Chondrocyte (in vitro differentiated cells): ENCODE measurements at places on chromosomes 1 and 21.
A peak's percentile ranks its signal among the peaks of the same experiment; 100 is the strongest.

GRCh38 chr1:161182214-161182613 lies 4.9 kb upstream of the B4GALT3 start:
- no peaks in the 10 kb centered on the region for H3K36me3 ChIP-seq
- peaks cover 30% of the 10 kb centered on the region for H3K4me1 ChIP-seq
- H3K4me3 ChIP-seq: no peak overlapping the region

- peaks cover 5% of the 10 kb centered on the region for H3K27me3 ChIP-seq
- peaks cover 2% of the 10 kb centered on the region for H3K36me3 ChIP-seq
- DNase-seq: no peak
- H3K27ac ChIP-seq: no peak overlapping the region
Observed at GRCh38 chr1:167621780-167622313, 8.2 kb upstream of the RCSD1 start.

- H3K36me3 ChIP-seq: peaks cover 6% of the 10 kb centered on the region
- peaks cover 21% of the 10 kb centered on the region for H3K4me1 ChIP-seq
- H3K27me3 ChIP-seq: no peaks in the 10 kb centered on the region
- no peak for DNase-seq
- no peak overlapping the region for H3K27ac ChIP-seq
Observed at GRCh38 chr1:245678860-245679411, 524.2 kb downstream of the KIF26B start.

DNA sequence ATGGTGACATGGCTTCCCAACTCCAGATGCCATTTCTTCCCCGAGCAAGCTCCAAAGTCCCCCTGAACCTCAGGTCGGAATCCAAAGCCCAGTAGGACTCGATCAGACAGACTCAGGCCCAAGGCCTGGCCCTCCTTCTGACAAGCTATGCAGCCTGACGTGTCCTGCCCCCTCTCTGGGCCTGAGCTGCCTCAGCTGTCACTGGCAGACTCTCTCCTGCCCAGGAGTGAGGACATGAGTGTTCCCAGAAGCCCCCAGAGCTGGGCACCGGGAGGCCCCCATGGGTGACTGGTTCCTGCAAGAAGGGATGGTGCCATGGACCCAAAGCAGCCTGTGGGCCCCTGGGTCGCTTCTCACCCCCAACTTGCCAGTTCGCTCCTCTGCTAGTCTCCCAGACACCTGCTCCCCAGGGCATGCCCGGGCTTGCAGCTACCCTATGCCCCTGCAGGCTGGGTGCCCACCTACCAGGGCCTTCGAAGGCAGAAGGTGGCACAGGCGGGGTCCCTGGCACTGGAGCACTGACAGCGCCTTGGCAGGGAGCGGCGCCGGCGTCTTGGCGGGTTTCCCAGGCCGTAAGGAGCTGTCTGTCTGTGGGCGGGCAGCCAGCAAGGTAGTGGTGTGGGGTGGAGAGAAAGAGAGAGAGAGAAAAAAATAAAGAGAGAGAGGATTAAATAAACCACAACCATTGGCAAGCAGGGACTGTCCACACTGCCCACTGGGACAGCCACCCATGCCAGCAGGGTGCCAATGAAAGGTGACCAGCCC lies 2.3 kb downstream of the EDN2 start:
- peaks cover 78% of the 10 kb centered on the region for H3K4me1 ChIP-seq
- no peaks in the 10 kb centered on the region for H3K27me3 ChIP-seq
- no peak overlapping the region for H3K27ac ChIP-seq
- H3K4me3 ChIP-seq: no peak overlapping the region
- DNase-seq: peak; percentile 86

- no peak overlapping the region for H3K27ac ChIP-seq
- H3K36me3 ChIP-seq: no peaks in the 10 kb centered on the region
- H3K4me1 ChIP-seq: no peaks in the 10 kb centered on the region
- no peak for DNase-seq
Observed at GRCh38 chr1:221777431-221778072, 35.7 kb upstream of the DUSP10 start.

GRCh38 chr21:23811805-23812204 lies 1795.5 kb downstream of the MRPL39 start:
- no peak overlapping the region for H3K27ac ChIP-seq
- H3K4me1 ChIP-seq: no peaks in the 10 kb centered on the region
- H3K36me3 ChIP-seq: no peaks in the 10 kb centered on the region
- H3K4me3 ChIP-seq: no peak overlapping the region
- H3K27me3 ChIP-seq: no peaks in the 10 kb centered on the region

DNA sequence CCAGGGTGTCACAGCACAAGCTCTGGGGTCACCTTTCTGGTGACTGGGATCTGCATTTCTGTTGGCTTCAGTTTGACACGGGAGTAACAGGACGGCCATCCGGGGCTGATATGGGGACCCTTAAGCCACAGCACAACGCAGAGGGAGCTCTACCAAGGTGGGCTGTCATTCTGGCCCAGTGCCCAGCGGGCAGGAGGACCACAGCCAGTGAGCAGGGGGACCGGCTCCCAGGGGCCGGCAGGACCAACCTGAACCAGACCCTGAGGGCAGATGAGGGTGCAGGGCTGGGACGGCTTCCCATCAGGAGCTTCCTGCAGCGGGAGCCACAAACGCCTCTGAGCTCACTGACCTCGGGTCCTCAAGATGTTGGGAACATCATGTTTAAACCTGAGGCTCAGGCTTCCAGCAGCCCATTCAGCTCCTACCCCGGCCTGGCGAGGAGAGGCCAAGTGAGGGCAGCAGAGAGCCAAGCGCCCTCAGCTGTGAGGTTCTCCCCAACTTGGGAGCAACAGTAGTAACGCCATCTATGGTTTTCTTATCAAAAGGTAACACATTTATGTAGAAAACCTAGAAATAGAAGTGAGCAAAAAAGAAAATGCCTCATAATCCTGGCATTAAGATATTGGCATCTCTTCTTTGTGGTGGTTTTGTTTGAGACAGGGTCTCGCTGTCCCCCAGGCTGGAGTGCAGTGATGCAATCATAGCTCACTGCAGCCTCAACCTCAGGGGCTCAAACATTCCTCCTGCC lies 26.8 kb downstream of the TMEM201 start:
- H3K4me3 ChIP-seq: no peak overlapping the region
- peaks cover 8% of the 10 kb centered on the region for H3K36me3 ChIP-seq
- no peak overlapping the region for H3K27ac ChIP-seq
- H3K4me1 ChIP-seq: no peaks in the 10 kb centered on the region

GRCh38 chr1:208556461-208556860 lies 312.3 kb upstream of the PLXNA2 start:
- H3K4me3 ChIP-seq: no peak overlapping the region
- no peaks in the 10 kb centered on the region for H3K36me3 ChIP-seq
- peaks cover 23% of the 10 kb centered on the region for H3K27me3 ChIP-seq
- H3K27ac ChIP-seq: no peak overlapping the region
- no peaks in the 10 kb centered on the region for H3K4me1 ChIP-seq

- H3K27me3 ChIP-seq: peaks cover 13% of the 10 kb centered on the region
- no peak for DNase-seq
- no peaks in the 10 kb centered on the region for H3K4me1 ChIP-seq
- no peak overlapping the region for H3K27ac ChIP-seq
- H3K36me3 ChIP-seq: no peaks in the 10 kb centered on the region
Observed at GRCh38 chr1:58000116-58000515, 546.4 kb downstream of the OMA1 start.
